Activated T-cell treated with anti-CD3 and anti-CD28 coated beads for 24 hours (primary cell): ENCODE measurements at places on chromosomes 2 and 18.

DNA sequence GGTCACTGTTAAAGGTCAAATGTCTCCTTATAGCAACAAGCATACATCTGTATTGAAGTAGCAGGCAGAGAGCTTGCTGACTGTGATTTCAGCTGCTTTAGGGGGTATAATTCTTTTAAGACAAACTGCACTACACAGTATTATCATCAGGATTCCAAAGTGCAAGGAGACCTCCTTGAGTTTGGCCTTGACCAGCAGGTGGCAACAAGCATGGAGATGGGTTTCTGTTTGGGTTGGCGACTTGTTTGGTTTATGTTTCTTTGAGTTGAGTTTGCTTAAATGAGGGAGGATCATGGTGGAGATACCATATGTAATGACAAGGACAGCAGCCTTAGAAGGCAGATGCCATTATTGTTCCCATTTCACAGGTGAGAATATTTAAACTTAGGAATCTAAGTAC lies 681.0 kb upstream of the ID2 start:
- no peak for DNase-seq

- DNase-seq, result no peak
Observed at GRCh38 chr2:188984680-188985079, 10.5 kb downstream of the COL3A1 start.

GRCh38 chr2:10353931-10354330 lies 51.2 kb downstream of the HPCAL1 start:
- no peak for DNase-seq

DNA sequence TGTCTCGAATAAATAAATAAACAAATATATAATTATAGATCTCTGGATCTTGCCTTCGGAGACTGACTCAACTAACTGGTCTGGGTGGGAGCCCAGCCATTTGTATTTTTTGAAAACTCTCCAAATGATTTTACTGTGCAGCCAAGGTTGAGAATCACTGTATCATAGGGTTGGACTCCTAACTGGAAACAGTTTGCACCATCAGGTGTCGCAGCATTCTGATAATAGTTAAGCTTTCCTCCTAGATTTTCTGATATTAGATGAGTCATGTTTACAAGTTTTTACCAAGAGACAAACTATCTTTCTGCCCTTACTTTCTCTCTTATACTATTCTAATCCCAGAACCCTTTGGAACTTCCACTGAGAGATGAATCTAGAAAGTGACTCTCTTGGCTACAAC lies 16.8 kb downstream of the IL37 start:
- DNase-seq, result no peak

DNA sequence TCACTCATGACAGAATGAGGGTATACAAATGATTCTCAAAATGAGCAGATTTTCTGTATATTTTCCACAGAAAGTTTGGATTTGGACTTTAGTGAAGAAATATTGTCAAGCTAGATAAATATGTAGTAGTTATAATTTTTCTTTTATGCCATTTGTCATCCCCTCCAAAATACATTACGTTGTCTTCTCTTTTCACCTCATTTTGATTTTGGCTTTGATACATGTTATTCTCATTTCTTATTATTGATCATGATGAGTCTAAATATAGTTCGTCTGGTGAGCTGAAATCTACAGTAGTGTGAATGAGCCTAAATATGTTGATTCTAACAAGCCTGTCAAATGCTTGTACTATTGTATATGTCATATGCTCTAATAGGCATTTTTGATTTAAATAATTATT lies 12.3 kb downstream of the DDX1 start:
- no peak for DNase-seq

GRCh38 chr2:113258471-113259147 lies 20.1 kb downstream of the PAX8 start:
- no peak for DNase-seq

DNA sequence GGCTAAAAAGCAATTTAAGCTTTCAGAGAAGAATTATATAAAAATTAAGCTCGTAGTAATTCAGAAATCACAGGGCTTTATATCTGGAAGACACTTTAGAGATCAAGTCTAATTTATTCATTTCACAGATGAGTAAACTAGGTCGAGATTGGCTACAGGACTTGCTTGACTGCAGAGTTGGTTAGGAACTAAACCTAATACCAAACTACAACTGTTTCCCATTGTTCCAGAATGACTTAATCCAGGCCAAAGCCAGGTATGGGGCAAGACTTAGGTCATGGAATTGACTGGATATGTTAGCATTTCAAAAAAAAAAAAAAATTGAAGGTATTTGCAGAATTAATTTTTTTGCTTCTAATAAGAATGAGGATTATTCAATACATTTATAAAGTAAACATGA lies 146.1 kb downstream of the RIT2 start:
- DNase-seq, result no peak

- no peak for DNase-seq
Observed at GRCh38 chr2:194332799-194333490, 1324.1 kb upstream of the SLC39A10 start.

DNA sequence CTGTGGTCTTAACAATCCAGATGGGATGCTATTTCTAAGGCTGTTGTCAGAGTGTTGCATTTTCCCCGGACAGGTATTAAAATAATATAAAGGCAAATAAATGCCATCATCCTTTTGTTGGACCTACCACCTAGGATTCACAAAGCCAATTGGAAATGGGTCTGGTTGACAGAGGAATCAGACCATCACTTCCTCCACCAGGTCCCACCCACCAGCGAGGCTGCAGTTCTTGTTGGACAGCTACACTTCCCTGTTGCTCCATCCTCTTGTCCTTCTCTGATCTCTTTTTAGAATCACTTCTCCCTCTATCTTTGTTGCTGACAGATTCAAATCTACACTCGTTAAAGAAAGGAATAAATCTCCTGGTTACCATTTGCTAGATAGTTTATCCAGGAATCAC lies 1.1 kb downstream of the TMEM169 start:
- DNase-seq, result no peak

- no peak for DNase-seq
Observed at GRCh38 chr18:44673256-44673880, 7.3 kb upstream of the SETBP1 start.

GRCh38 chr2:96860065-96861029 lies 2.5 kb upstream of the ANKRD39 start:
- no peak for DNase-seq
